ENCODE measurements at places on chromosomes 12 and 14.

- peak; percentile 79 for DNase-seq
These were observed 176.7 kb upstream of the SEL1L start for GRCh38 chr14:81710232-81710845.

- peak; percentile 24 for DNase-seq
These were observed 3.5 kb downstream of the CLEC9A start for GRCh38 chr12:10033783-10034545.

- DNase-seq: no peak
These were observed 3.0 kb downstream of the PLEKHG6 start for GRCh38 chr12:6313326-6313940.

- no peak for DNase-seq
These were observed 39.3 kb downstream of the TMEM120B start for GRCh38 chr12:121751749-121752351.

DNA sequence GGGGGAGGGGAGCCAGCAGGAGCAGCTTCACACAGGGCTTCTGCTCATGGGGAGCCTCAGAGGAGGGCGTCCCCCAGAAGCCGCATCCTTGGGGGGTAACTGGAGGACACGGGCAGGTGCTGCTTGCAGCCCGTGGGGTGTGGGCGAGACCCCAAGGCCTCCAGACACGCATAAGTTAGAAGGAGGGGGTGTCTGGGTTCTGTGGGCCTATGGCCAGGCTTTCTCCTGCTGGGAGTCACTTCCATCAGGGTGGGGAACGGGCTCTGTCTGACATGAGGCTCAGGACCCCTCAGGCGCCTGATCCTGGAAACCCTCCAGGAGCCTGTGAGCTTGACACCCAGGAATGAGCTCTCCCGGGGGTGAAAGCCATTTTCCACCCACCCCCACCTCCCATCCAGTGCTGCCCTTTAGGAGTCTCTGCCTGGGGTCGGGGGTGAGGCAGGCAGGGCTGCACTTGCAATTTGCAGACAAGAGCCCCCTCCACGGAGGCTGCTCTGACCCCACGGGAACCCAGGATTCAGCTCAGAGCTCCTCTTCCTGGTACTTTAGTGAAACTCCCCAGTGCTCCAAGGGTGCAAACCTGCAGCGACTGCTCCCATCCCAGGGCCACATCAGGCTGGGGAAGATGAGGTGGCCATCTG, 325.7 kb downstream of the ADGRD1 start:
- DNase-seq: no peak

DNA sequence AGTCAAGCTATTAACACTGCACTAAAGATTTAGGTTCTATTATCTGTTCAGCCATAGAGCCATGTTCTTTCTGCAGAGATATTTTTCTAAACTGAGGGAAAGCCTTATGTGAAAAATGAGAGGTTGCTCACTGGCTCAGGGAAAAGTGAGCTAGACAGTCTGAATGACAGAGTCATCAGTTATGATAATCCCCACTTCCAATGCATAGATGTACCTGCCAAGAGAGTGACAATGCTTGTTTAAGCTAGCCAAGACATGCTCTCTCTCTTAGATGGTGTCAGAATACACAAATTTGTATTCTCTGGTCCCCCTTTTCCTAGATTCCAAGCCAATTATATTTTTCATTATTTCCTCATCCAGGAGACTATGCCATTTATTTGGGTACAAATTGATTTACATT, 176.9 kb upstream of the FRMD6 start:
- DNase-seq: peak; percentile 23

DNA sequence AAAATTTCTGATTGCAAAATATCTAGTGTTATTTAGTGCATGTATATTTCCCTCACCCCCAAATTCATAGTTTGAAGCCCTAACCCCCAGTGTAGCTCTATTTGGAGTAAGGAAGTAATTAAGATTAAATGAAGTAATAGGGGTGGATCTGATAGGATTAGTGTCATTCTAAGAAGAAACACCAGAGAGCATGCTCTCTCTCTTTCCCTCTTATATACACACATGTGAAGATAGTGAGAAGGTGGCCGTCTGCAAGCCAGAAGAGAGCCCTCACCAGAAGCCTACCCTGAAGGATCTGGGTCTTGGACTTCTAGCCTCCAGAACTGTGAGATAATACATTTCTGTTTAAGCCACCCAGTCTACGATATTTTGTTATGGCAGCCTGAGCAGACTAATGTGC, 120.3 kb downstream of the TMEM30B start:
- DNase-seq: no peak

DNA sequence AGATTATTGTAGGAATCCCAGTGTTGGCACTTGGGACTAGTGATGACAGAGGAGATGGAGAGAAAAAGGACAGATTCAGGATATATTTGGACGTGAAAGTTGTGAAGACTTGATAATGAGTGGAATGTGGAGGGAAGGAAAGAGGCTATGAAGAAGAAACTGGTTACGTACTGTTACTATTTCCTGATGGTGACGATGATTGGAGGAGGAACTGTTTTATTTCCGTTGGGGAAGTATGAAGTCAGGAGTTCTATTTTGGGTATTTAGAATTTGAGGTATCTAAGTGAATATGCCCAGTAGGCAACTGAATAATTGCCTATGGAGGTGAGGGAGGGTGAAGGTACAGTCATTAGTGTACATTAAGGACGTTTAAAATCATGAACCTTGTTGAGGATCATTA, 207.2 kb downstream of the TMTC2 start:
- no peak for DNase-seq

GRCh38 chr12:8709124-8709830, 11.5 kb downstream of the RIMKLB start:
- DNase-seq: no peak

GRCh38 chr12:19752712-19753111, 313.4 kb downstream of the AEBP2 start:
- no peak for DNase-seq

- no peak for DNase-seq
These were observed 8.9 kb upstream of the MYRFL start for GRCh38 chr12:69816082-69816481.

DNA sequence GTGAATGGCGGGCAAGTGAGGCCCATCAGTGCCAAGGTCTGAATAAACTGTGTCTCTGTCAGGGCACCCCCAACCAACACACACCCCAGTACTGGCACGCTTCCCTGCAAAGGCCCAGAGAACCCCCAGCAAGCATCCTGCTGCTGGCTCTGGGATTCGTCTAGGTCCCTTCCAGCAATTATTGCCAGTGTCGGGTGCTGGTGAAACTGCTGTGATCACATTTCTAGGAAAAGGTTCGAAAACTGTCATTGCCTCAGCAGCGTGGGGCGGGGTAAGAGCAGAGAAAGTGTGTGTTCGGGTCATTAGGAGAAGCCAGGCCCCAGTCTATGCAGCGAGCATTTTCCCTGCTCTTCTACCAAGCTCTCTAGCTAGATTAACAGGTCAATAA, 2.5 kb downstream of the FAM222A start:
- no peak for DNase-seq

DNA sequence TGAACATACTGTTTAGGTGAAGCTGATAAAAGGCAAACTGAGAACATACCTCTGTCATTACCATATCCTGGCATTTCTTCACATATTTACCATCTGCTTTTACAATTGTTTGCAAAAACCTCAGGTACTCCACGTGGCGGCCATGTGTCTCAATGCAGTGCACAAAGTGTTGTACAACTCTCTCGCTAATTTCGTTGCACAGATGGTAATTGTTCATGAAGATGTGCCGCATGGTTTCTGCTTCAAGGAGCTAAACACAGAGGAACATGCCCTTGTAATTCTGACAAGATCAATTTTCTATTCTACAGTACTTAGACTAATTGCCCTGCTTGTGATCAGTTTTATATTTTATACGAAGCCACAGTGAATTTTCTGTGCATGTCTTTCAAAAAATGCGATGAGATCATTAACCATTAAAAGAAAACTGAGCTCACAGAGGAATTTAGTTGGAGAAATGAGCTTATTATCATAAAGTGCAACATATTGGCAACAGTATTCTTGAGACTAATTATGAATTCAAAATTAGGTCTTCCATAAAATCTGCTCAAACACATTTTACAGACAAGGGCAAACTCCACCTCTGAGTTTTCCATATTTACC, 233.8 kb downstream of the ITPR2 start:
- DNase-seq: no peak

DNA sequence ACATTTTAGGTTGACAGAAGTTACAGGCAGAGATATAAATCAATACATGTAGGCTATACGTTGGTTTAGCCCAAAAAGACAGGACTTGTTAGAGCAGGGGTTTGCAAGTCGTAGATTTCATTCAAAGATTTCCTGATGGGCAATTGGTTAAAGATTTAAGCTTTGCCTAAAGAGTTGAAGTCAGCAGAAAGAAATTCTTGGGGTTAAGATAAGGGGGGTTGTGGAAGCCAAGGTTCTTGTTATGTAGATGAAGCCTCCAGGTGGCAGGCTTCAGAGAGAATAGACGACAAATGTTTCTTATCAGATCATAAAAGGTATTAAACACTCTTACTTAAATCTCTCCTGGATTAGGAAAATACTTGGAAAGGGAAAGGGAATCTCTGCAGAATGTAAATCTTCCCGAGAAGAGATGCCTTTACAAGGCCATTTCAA, 510.8 kb downstream of the TMTC2 start:
- DNase-seq: no peak
